ENCODE measurements at places on chromosomes 4 and X. TPM values are rescaled to one million over a fixed set of nuclear protein-coding genes. Genes with fewer than 3 reads are reported as not detected.

DNA sequence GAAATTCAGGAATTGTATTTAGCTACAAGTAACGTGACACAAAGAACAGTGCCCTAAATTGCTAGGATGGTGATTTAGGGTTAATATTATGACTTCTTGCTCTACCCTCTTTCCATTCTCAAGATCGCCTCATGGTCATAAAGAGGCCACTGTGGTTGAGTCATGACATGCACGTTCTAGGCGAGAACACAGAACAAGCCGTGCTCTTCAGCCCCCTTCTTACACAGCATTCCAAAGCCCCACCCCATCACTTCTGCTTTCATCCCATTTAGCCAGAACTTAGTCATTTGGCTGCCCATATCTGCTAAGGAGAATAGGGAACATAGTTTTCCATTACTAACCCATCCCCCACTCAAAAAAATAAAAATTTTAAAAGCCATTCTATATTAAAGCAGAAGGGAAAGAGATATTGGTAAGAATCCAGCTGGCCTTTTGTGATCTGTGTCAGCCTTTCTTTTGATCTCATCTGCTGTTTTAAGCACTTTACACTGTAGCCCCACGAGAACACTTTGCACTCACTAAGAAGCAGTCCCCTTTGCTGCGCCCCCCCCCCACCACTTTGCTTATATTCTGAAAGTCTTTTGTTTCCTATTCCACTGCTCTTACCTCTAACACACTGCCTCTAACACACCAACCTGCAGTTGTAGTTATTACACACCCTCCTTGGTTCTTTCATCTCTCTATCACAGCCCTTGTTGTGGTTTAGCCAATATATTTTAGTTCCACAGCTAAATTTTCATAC, 28.4 kb downstream of the NPNT start:
- DNase-seq: no peak

- no peak for DNase-seq
Observed at GRCh38 chrX:58025979-58026378, 115.7 kb upstream of the ZXDA start.

GRCh38 chr4:88275516-88275915, 8.8 kb downstream of the PPM1K start:
- DNase-seq: no peak

HAND2 gene
- total RNA-seq: not detected

- no peak for DNase-seq
Observed at GRCh38 chr4:37590016-37590415, 96.2 kb downstream of the RELL1 start.

DNA sequence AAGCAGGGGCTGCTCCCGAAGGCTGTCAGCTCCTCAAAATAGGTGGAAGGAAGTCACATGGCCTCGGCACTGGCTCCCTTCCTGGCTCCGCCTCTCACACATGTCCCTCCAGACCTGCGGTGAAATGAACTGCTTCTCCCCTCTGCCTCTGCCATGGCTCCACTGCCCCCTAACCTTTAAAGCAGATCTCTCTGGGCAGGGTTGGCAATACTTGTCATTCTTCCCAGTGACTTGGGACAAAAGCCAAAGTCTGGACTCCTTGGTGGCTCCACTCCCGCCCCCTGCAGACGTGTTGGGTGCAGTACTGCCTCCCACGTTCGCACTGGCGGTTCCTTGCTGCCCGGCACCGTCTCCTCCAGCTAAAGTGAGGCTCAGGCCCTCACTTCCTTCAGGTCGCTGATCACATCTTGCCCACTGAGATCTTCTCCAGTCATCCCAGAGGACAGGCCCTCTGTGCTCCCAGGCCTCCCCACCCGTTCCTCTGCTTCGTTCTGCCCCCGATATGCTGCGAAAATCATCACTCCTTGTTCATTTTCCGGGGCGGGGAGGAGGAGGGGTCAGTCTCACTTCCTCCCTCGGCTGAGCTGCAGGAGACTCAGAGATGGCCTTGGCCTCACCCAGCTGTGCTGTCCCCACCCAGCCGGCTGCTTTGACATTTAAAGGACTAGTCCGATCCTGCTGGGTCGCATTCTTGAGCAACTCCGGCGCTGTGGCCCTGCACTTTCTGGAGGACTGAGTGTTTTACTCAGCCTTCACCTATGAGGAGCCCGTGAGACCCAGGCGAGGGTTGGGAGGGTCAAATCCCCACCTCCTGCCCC, 97.4 kb downstream of the PHKA2 start:
- peak; percentile 54 for DNase-seq

- DNase-seq: no peak
Observed at GRCh38 chrX:42242004-42242403, 318.6 kb upstream of the CASK start.

DNA sequence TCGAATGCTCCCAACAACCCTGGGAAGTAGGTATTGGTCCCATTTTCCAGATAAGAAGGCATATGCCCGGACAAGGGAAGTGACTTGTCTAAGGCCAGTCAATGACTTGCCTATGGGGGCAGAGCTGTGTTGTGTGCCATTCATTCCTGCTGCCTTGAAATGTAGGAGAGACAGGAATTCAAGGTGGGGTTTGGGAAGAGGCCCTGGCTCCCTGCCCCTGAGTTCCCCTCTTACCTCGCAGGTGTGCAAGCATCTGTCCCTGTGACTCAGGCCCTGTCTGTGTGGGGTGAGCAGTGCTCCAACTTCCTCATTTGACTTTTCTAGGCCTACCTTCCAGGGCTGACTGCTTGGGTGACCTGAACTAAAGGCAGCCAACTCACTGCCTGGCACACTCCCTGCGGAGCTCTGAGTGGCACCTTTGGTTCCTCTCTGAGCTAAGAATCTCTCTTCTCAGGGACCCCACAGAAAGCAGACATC, 5.1 kb downstream of the EFNB1 start:
- no peak for DNase-seq

GRCh38 chr4:71290074-71290473, 48.7 kb upstream of the SLC4A4 start:
- no peak for DNase-seq

- DNase-seq: no peak
Observed at GRCh38 chr4:11799196-11799595, 370.5 kb upstream of the HS3ST1 start.

- no peak for DNase-seq
Observed at GRCh38 chr4:84500386-84501201, 1.5 kb upstream of the NKX6-1 start.

CTAG1B gene
- total RNA-seq: 0.57 TPM

MAGIX gene
- total RNA-seq: 2.6 TPM

GRCh38 chr4:46073778-46074177, 50.1 kb downstream of the GABRG1 start:
- DNase-seq: no peak

DNA sequence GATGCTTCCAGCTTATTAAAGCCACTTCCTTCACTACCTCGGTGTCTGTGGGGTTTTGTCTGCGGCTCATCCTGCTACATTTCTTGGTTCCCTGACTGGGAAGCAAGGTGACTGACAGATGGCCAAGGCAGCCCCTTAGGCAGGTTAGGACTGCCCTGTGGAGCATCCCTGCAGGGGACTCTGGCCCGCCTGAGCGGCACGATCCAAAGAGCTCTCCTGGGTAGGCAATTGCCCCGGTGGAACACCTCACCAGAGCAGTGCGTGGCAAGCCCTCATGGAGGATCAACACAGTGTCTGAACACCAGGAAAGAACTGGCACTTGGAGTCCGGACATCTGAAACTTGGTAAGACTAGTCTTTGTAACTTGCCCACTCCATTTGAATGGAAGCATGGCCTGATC, 1143.4 kb downstream of the ARAP2 start:
- DNase-seq: no peak

DNA sequence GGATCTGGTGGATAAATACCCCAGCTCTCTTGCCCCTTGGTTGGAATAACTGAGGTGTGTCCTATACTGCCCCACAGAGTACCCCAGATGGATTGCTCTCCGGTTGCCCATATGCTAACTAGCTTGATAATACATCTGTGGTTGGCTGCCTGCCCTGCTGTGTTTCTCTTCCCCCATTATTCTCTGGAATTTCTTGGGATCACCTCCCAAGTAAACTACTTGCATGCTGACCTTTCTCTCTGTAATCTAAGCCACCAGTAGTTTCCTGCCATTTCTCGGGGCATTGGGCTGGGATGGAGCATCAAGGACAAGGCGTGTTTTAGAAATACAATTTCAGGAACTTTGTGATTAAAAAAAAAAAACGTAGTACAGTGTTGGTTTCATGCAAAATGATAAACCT, 25.2 kb downstream of the PPP1R2C start:
- no peak for DNase-seq

GRCh38 chr4:174358829-174359228, 75.1 kb downstream of the CEP44 start:
- DNase-seq: no peak

SMIM10 gene
- total RNA-seq: 2.9 TPM

SLC6A14 gene
- total RNA-seq: not detected

DNA sequence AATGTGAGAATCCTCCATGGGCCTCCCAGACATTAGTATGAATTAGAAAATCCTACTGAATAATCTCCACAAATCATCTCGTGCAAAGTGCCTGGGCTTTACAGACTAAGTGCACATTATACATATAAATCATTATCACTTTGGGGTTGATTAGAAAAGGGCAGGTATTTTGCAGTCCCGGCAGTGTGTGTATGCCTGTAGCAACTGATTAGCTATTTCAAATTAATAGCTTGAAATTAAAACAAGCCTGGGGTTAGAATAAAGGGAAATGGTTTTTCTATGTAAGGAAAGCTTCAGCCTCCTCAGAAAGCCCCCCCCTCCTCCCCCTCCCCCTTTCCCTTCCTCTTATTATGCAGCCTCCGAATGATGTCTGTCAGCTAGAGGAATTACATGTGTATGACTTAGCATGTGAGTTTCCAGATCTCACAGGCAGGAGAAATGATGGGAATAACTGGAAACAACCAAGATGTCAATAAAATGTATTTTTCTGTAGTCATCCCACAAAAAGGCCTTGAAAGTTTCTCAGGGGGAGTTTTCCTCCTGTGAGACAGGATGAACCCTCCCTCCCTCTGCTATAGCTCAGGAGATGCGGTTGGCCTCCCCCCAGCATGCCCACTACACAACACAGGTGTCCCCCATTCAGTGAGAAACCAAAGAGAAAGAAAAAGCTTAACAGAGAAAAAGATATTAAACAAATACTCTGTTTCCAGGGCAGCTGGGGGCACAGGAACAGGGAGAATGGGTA, 41.2 kb upstream of the RASGEF1B start:
- DNase-seq: no peak

DNA sequence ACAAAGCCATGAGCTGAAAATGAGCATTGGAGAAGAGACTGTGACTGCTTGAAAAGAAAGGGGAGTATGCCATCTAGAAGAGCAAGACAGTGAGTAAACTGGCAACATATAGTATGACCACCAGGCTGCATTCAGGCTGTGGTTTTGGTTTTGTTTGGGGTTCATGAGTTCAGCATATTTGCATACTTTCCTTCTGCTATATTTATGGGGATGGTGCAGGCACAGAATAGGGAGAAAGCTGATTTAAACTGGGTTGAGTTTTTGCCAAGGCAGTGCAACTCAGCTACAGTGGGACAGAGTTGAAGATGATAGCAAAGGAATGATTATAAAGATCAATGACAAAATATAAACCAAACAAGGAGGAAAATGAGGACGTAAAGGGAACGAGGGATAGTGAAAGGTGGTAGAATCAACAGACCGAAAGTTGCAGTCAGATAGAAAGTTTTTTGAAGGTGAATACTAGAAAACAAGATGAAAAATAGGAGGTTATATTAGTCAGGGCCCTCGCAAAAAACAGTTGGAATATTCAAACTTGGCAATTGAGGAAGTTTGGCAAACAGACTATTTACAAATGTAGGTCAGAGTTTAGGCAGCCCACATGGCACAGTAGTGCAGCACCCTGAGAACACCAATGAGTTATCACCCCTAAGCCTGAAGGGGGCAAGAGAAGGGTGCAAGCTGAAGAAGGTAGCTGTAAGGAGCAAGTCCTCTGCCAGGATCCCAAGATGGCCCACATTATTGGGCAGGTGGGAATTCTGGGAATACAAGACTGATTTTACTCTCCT, 114.8 kb upstream of the MAP9 start:
- no peak for DNase-seq

FAAH2 gene
- total RNA-seq: 3.3 TPM

DNA sequence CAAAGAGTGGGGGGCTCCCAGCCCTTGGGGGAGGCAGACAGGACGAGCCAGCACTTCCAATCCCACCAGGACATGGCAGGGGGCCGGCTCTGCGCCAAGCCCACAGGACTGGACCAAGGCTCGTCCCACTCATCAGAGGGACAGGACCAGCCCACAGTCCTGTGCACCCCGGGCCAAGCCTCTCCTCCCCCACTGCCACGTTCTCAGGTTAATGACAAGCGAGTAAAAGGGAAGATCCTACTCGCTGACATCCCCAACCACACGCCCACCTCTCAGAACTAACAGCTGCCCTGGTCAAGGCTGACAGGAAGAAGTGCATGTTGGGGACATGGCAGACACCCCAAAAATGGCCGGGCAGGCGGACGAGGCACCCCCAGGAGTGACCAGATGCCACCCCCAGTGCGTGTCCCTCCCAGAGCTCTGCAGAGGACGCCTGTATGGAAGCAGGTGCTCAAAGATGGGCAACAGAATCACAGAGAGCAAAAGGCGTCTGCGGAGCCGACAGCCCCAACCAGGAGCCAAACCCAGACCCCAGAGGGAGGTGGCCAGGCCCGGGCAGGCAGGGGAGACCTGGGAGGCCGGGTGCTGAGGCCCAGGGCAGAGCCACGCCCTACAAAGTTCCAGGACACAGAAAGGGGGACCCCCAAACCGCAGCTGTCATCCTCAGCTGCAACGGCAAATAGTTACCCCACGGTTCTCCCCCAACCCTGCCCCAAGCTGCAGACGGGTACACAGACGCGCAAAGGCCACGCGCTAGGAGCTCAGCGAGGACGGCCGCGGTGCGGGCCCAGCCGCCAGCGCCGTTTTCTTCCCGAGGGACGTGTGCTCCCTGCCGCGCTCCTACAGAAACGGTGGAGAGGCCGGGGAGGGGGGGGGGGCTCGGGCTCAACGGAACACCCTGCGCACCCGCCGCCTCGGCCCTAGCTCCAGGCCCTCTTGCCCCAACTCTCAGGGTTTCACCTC, 1.7 kb downstream of the CTBP1 start:
- peak; percentile 22 for DNase-seq

DNA sequence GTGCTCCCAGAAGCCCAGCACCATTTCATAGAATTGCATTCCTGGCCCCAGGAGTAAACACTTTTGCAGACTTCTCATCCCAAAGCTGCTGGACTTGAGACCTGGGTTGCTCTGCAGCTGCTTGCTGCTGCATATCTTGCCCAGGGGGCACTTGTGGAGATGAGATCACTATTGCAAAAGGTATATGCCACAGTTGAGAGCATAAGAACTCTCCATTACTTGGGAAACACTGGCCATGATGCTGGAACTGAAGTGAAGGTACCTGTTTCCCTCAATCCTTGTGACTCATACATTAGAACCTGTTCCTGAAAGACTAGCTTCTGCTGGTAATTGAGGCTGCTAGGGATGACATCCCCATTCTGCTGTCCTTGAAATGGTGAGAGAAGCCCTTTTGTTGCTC, 43.1 kb upstream of the WDR1 start:
- no peak for DNase-seq

INTU gene
- 22.5 TPM for total RNA-seq

All from dorsolateral prefrontal cortex (tissue), 122 donors.